Peyer's patch (tissue), 4 donors: ENCODE measurements at places on chromosomes 2 and 18. TPM values are rescaled to one million over a fixed set of nuclear protein-coding genes. Genes with fewer than 3 reads are reported as not detected.

DNA sequence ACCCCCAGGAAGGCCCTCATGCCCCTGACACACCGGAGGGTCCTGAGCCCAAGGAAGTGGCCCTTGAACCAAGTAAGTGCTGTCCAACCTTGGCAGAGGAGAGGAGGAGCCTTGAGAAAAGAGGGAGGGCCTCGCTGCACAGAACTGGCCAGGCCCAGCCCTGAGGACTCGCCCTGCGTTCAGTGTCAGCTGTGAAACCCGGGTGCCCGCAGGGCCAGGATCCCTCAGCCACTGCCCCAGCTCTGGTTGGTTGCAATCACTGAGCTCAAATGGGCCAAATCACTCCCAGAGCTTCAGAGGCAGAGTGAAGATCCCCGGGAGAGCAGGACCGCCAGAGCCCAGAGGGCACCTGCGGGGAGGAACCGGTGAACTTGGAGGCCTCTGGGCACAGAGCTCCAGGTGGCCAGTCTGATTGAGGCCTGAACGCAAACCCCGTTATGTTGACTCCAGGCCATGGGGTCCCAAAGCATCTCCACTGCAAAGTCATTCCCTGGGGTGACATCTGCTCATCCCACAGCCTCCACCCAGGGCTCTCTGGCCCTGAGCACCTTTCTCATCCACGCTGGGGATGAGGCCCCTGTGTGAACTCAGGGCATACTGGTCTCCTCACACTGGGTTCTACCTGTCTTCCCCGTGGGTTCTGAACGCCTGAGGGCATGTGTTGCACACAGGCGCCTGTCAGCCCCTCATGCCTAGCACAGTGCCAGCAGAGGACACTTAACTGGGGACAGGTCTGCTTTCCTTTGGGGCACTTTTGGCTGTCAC lies 11.9 kb downstream of the GBX2 start:
- H3K4me3 ChIP-seq = no peak overlapping the region
- H3K27me3 ChIP-seq = no peaks in the 10 kb centered on the region
- H3K27ac ChIP-seq = no peak overlapping the region
- no peak for DNase-seq

- H3K27me3 ChIP-seq = no peaks in the 10 kb centered on the region
- no peak overlapping the region for H3K4me3 ChIP-seq
- DNase-seq = no peak
- H3K4me1 ChIP-seq = no peaks in the 10 kb centered on the region
Observed at GRCh38 chr2:179297927-179298326, 33.3 kb upstream of the SESTD1 start.

DNA sequence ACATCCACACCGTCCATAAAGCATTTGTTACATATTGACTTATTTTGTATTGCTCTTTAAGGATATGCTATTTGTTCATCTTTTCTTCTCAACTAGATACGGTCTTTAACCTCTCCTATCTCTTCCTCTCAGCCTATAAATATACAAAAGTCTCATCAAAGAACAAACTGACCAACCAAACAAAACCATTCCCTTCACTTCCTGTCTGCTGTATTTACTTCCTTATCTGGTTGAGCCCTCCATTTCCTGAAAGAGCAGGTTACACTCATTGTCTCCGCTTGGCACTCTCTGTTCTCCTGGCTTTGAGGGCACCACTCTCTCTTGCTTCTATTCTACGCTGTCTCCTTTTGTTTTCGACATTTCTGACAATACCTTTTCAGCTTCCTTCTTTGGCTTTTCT lies 431.9 kb upstream of the TCF4 start:
- H3K4me1 ChIP-seq = no peaks in the 10 kb centered on the region
- H3K27ac ChIP-seq = no peak overlapping the region
- no peaks in the 10 kb centered on the region for H3K27me3 ChIP-seq
- no peak for DNase-seq

DNA sequence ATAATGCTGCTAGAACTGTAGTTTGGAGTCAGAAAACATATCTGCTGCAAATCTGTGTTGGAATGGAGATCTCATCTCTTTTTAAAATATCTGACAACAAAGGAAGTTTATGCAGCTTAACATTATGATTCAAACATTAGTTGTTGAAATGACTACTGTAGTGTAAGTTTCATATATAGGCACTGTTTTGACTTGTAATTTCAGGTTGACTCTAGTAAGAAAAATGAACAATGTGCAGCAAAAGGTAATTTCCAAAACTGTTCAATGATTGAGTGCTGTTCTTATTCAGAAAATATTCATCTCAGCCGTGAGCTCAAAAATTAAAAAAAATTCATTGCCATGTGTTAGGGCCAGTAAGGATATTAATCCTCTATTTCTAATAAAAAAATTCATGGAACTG lies 48.5 kb downstream of the CCDC138 start:
- no peak for DNase-seq
- H3K4me3 ChIP-seq = no peak overlapping the region
- no peaks in the 10 kb centered on the region for H3K27me3 ChIP-seq
- no peak overlapping the region for H3K27ac ChIP-seq

GRCh38 chr2:144004742-144005141 lies 515.2 kb downstream of the ZEB2 start:
- no peaks in the 10 kb centered on the region for H3K4me1 ChIP-seq
- DNase-seq = no peak
- H3K27me3 ChIP-seq = no peaks in the 10 kb centered on the region
- H3K36me3 ChIP-seq = no peaks in the 10 kb centered on the region
- no peak overlapping the region for H3K4me3 ChIP-seq
- no peak overlapping the region for H3K27ac ChIP-seq

- no peaks in the 10 kb centered on the region for H3K4me1 ChIP-seq
- no peak overlapping the region for H3K4me3 ChIP-seq
- no peak for DNase-seq
- H3K27me3 ChIP-seq = no peaks in the 10 kb centered on the region
- no peaks in the 10 kb centered on the region for H3K36me3 ChIP-seq
Observed at GRCh38 chr18:36309436-36310391, 12.2 kb downstream of the FHOD3 start.

The SERPINB3 gene
- not detected for total RNA-seq

DNA sequence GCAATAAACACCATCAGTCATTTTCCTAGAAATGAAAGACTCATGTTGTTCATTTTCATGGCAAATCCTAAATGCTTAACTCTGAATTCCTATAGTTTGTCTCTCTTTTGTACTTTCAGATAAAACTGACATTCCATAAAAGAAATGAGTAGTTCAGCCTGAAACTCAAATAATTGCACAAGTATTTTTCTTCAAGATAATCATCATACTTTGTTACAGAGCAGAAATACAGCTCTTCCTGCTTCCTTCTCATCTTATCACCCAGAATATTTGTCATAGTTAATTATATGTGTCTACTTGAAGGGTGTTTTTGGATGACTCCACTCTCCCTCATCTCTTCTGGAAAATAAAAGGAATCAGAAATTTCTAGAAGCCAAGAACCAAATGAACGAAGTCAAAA lies 141.1 kb downstream of the HNMT start:
- DNase-seq = no peak
- no peaks in the 10 kb centered on the region for H3K27me3 ChIP-seq
- no peaks in the 10 kb centered on the region for H3K36me3 ChIP-seq

- H3K4me1 ChIP-seq = no peaks in the 10 kb centered on the region
- no peaks in the 10 kb centered on the region for H3K27me3 ChIP-seq
- no peak for DNase-seq
- no peak overlapping the region for H3K4me3 ChIP-seq
Observed at GRCh38 chr2:160878618-160879017, 281.6 kb upstream of the TANK start.

- peaks cover 32% of the 10 kb centered on the region for H3K4me1 ChIP-seq
- no peak overlapping the region for H3K27ac ChIP-seq
- DNase-seq = peak; percentile 72
- H3K4me3 ChIP-seq = no peak overlapping the region
- H3K36me3 ChIP-seq = no peaks in the 10 kb centered on the region
- no peaks in the 10 kb centered on the region for H3K27me3 ChIP-seq
Observed at GRCh38 chr2:177322801-177323261, 58.3 kb upstream of the NFE2L2 start.

DNA sequence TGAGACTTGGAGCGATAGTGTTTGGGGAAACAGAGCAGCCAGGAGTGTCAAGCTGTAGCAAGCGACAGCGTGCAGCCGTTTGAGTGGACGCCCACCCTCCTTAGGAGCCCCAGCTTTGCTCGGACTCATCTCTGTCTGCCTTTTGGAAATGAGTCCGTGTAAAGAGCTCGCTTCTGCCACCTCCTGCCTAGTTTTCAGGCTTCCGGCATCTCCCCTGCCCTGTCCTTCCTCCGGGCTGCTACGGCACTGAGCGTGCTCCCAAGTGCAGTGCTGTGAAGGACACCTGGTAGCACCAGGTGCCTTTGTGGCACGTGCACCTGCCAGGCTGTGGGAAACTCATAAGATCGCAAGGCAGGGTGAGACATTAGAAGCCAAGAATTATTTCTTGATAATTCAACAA lies 117.1 kb downstream of the RNF144A start:
- H3K4me1 ChIP-seq = no peaks in the 10 kb centered on the region
- H3K36me3 ChIP-seq = no peaks in the 10 kb centered on the region
- H3K27me3 ChIP-seq = no peaks in the 10 kb centered on the region
- H3K4me3 ChIP-seq = no peak overlapping the region
